Calu3 (cell line): ENCODE measurements at places on chromosomes 2 and 18. TPM values are rescaled to one million over a fixed set of nuclear protein-coding genes. Genes with fewer than 3 reads are reported as not detected.

The HOXD12 gene
- not detected in 2 replicates for total RNA-seq

GRCh38 chr2:48693645-48694044, 61.9 kb downstream of the LHCGR start:
- no peak for DNase-seq

DNA sequence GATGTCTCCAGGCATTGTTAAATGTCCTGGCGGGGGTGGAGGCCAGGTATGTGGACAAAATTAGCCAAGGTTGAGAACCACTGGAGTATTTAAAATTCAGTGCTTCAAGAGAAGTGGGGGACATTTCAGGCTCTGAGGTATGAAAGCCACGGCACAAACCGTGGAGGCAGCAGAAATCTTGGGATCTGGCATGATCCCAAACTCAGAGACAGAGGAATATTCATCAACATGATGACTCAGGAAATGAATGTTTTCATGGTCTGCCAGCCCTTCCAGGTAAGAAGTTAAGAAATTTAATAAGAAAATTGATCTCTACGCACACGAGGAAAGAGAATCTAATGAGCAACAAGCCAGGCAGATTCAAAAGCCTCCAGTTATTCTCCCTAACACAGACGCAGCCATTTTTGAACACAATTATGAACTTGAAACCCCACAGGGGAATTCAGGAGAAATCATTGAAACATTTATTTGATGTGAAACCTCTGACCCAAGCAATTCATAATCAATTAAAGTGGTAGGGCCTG, 11.3 kb upstream of the GRP start:
- DNase-seq = no peak

- no peak for DNase-seq
Observed at GRCh38 chr2:159760326-159760725, 37.7 kb downstream of the CD302 start.

The CYTIP gene
- total RNA-seq = not detected in 2 replicates

DNA sequence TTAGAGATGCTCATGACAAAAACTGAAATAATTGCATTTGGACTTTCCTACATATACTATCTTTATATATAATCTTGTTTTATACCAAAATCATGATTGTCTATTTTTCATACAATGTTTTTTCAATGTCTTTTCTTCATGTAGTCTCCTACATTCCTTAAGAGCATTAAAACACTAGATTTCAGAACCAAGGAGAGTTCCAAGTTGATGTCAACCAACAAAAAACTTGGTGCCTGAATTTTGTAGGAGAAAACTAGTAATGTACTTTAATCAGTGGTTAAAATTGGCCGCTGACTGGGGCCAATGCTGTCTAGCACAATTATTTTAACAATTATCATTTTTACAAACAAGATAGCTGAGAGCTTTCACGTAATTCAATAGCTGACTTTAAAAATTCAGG, 678.8 kb downstream of the DCC start:
- DNase-seq = no peak

- DNase-seq = no peak
Observed at GRCh38 chr18:50312296-50313030, 25.0 kb upstream of the CXXC1 start.

The RAX gene
- not detected in 2 replicates for total RNA-seq

GRCh38 chr2:232275670-232276069, 102.9 kb upstream of the ALPP start:
- no peak for DNase-seq

The ANKZF1 gene
- 44.1 and 56.6 TPM in 2 replicates for total RNA-seq

GRCh38 chr2:86776532-86776931, 14.2 kb downstream of the CD8A start:
- no peak for DNase-seq

The CFAP53 gene
- 0.94 and 0.98 TPM in 2 replicates for total RNA-seq
